ENCODE measurements at places on chromosomes 2 and 18.

- no peak for DNase-seq
Observed at GRCh38 chr2:226782092-226782713, 17.4 kb downstream of the IRS1 start.

DNA sequence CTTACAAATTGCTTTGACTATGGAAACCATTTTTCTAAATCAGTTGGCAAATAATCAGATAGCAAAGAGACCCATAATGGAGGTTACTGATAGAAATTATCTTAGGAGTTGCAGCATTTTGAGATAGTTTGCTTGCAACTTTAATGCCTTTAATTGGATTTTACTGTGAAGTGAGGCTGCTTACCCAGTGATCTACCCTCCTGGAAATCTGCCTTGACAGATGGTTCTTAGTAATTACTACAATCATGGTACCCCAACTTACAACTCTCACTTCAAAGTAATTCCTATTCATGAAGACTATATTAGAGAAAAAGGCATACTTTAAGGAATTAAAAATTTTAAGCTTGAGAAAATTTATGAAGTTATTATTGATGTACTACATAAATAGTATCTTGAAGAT, 1288.6 kb upstream of the CDH2 start:
- DNase-seq, result no peak

DNA sequence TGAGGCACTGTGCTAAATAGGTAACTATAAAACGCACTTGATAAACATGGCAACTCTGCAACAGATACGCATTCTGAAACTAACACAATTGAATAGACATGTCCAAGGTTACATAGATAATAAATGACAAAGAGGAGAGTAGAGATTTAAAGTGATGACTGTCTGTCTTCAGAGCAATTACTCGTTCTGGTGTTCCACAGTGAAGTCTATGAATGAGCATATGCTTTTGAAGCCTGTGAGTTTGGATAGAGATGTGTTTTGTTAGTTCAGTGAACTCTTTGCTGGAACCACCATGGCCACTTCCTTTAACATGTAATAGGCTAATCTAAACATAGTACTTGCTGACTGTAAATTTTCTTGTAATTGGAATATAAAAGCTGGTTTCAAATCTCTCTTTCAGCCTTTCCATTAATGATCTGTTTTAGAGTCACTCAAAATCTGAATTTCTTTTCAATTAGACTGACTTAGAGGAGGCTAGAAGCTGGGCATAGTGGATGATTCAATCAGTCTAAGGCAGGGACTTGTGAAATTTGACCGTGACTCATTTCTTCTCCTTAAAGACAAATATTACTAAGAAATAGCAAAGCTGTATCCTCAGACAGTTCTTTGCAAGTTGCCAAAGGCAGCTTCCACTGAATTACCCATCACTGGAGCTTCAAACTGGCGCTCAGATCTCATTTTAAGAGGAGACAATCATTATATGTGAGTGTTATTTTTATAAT, 1130.1 kb upstream of the CELF4 start:
- DNase-seq, result no peak

DNA sequence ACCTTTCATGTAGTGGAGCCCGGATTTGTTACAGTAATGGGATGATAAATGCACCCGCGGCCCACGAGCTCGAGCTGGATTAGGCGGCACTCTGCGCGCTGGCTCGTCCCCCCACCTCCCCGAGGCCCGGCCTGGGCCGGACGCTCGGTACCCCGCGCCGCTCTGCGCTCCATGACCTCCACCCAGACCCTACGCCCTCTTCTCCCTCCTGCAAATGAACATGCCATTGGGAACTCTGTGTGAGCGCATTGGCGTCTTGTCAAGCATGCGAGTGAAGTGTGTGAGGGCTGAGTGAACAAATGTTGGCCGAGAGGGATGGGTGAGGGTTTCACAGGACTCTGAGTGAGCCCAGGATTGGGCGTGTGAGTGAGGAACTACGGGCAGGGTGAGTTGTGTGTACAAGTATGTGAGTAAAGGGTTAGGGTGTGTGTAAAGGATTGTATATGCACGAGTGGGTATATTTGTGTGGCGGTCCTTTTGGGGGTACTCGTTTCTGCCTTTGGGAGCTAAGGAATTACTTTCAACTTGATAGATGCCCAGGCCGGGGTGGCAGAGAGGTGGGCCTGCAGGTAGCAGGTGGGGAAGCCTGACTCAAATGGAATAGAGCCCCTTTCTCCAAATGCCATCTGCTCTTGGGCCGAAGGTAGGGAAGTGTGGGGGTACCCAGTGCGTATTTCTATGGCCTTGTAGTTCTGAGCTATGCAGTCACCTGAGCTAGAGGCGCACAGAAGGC, 2.9 kb upstream of the EN1 start:
- no peak for DNase-seq

DNA sequence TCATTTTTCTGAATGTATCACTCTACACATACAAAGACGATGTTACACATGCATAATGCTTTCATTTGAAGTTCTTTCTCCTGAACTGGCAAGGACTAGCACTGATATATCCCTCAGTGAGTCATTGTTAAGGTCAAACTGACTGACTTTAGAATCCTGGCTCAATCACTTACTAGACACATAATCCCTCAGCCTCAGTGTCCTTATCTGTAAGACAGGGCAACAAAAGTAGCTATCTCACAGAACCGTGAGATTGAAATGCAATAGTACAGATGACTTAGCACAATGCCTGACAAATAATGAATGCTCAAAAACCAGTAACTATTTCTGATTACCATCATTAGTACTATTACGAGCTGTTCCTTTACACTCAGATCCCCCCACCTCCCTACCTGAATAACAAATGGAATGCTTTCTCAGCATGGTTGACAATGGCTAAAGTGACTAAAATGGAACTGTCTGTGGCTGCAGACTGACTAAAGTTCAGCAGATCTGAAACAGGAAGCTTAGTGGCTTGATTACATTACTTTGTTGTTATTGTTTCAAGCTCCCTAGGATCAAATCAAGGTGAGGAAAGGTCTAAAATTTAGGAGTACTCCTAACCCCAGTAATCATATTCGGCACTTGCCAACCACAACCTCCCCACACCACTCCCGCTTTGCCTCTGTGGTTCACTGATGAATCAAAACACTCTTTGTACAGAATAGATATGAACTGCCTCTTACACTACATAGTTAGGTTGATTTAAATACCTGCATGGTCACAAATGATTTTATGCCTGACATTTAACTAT, 35.8 kb upstream of the CACNB4 start:
- no peak for DNase-seq

DNA sequence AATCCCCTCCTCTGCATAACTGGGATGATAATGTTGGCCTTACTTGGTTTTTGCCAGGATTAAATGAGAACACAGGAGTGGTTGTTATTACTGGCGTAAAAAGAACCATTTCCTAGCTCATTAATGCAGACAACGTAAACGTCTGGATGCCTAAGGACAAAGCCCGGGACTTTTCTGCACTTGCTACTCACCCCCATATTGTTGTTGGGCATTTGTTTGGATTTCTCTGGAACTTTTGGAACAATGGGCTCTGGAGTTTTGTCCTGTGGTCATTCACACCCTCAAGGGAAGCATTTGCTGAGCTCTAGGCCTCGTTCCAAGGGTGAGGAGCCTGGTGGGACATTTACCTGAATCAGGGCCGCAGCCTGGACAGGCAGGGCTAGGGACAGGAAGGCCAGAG, 76.0 kb downstream of the HS1BP3 start:
- DNase-seq, result no peak

DNA sequence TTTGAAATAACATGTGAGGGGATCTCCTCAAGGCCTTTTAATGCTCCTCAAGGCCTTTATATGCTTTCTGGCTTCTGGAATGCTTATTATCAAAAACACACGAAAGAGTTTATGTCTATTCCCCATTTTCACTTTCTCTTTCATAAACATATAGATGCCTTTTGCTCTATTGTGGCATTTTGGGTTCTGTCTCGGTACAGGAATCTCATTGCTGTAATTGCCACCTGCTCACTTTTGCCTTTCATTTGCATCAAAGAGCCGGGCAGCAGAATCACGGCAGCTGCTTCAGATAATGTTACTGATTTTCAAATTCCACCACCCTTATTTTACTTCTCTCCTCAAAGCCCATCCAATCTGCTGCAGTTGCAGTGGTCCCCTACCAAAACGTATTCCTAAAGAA, 54.8 kb upstream of the LPIN2 start:
- no peak for DNase-seq

GRCh38 chr2:199792381-199792780, 58.6 kb downstream of the FTCDNL1 start:
- DNase-seq, result no peak

GRCh38 chr18:69380324-69380723, 20.4 kb upstream of the DOK6 start:
- no peak for DNase-seq

DNA sequence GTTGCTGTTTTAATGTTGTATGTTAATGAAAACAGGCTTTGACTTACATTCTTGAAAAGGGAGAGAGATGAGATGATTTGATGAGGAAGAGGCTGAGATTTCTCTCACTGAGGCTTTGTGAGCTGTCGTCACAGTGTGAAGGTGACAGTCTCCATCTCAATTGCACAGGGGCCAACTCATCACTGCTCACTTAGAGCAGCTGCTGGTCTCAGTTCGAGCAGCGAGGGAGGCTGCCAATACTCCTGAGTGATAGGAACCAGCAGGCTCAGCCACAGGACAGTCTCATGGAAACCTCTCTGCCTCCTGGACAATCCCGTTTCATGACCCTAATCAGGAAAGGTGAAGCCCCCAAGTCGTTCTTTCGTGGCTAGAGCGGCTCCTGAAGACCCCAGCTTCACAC, 170.7 kb upstream of the SOX11 start:
- DNase-seq, result no peak

DNA sequence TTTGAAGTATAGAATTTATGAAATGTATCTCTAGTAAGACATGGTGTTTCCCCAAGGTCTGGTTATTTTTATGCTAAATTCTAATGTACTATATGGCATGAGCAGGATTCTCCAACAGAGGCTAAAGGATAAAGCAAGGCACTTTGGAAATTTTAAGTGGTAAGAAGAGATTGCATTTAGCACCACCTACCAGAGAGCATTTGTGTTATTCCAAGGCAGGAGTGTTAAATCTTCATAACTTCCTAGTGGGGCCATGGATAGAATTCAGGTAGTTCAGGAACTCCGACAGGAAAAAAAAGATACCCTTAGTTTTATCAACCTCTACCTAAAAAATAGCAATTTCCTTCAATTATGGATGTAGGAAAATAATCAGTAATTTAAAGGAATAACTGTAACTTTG, 497.4 kb upstream of the CRIM1 start:
- no peak for DNase-seq

- no peak for DNase-seq
Observed at GRCh38 chr2:192072261-192072660, 122.5 kb downstream of the TMEFF2 start.

GRCh38 chr2:108377815-108378630, at the start of gene SULT1C4:
TSS of gene SULT1C4 (plus strand) at chr2:108377954. CDS start at chr2:108378338, 384 bp downstream.
- no peak for DNase-seq

DNA sequence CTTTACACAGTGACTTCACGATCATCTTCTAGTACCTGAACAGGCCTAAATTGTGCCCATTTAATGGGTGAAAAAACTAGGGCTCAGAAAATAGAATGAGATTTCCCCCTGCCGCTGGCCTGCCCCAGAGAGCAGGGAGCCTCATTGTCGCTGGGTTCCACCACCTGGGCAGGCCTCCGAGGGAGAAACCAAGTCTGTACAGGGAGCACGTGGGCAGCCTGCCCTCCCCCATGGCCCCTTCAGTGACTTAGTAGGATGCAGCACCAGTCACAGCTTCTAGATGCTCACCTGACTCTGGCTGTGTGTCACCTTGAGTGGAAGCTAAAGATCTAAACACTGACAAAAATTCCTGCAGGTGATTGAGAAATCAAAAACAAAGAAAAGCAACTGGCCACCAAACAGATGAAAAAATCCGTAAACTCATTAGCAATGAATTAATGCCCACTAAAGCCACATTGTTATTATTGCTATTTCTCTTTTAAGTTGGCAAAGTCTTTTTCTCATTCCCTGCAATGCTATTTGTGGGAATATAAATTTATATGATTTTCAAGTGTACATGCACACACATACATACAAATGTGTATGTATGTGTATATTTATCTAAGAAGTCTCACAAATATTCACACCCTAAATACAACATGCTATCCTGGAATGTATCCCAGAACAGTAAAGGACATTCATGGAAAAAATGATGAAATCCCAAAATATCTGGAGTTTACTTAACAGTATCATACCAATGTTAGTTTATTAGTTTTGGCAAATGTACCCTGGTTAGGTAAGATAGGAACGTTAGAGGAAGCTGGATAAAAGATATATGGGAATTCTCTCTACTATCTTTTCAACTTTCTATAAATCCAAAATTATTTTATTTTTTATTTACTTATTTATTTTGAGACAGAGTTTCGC, 18.7 kb upstream of the ASPRV1 start:
- no peak for DNase-seq

GRCh38 chr18:76491473-76491775, 3.6 kb downstream of the ZNF516 start:
- no peak for DNase-seq

DNA sequence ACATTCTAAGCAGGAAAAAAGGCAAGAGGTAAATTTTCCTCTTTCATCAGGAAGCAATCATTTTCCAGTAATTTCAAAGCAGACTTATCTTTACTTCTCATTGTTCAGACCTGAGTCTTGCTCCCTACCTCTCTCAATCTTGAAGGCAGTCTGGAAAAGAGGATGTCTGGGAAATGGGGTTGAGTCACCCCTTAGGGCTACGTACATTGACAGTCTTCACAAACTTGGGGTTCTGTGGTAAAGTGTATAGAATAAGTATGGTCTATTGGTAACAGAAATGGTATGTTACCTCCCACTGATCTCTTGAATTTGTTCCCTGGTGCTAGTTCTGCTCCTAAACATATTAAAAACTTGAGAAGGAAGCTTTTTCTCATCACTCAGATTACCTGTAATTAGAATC, 361.3 kb downstream of the SS18 start:
- DNase-seq, result no peak

DNA sequence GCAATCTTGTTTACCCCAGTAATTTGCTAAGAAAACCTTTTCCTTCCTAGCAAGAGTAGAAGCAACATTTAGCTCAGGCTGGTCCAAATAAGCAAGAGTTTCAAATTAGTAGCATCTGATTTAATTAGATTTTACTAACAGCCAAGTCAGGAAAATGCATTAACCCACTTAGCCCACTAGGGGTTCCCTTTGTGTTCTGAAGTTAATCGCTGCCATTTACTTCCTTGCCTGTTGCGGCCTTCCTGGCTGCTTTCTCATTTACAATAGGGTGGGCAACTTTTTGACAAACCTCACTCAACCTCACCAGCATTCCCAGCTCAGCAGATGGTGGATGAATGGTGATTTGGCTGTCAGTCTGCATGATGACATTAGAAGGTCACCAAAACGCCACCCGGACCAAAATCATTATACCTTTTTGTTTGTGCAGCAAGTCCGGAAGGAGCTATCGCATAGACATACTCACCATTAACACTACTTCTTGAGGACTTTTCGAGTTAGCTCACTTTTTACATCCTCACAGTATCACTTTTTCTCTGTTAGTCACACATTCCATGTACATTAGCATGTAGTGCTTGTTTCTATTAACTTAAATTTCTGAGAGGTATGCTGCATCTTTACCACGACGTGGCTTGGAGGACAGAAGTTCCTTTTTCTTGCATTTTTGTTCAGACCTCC, 101.5 kb upstream of the SETBP1 start:
- peak; percentile 35 for DNase-seq

Data from iPS DF 6.9 (cell line).